ENCODE measurements at places on chromosomes 1 and 21. TPM values are rescaled to one million over a fixed set of nuclear protein-coding genes. Genes with fewer than 3 reads are reported as not detected.
A peak's percentile ranks its signal among the peaks of the same experiment; 100 is the strongest.

Gene CCDC17
- 9.6 TPM for total RNA-seq

Gene RIMKLA
- not detected for total RNA-seq

Gene EIF2D
- 59.6 TPM for total RNA-seq

Gene PTPN7
- total RNA-seq, result 43.2 TPM

Gene DENND2C
- 1.0 TPM for total RNA-seq

Gene CD101
- total RNA-seq, result 15.4 TPM

Gene POTED
- not detected for total RNA-seq

Gene RNF223
- not detected for total RNA-seq

Gene C8A
- total RNA-seq, result not detected

Gene IGSF8
- total RNA-seq, result 61.9 TPM

Gene TRAF3IP3
- 746 TPM for total RNA-seq

Gene FAM110D
- total RNA-seq, result not detected

DNA sequence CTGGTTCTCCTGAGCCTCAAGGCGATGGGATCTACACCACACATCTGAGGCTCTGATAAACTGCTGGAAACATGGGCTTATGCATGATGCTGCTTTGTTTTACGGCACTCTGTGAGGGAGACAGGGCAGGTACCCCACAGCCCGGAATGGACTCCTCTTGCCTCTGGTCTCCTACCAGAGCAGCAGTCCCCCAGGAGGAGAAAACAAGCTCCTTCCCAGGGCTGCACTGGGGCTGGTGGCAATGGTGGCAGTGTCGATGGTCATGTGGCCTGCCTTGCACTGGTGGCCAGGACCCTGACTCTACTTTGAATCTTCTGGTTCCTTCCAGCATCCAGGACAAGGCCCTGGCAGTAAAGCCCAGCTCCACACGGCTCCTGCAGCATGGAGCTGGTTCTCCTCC, 79.4 kb downstream of the TOMM20 start:
- no peak for DNase-seq

DNA sequence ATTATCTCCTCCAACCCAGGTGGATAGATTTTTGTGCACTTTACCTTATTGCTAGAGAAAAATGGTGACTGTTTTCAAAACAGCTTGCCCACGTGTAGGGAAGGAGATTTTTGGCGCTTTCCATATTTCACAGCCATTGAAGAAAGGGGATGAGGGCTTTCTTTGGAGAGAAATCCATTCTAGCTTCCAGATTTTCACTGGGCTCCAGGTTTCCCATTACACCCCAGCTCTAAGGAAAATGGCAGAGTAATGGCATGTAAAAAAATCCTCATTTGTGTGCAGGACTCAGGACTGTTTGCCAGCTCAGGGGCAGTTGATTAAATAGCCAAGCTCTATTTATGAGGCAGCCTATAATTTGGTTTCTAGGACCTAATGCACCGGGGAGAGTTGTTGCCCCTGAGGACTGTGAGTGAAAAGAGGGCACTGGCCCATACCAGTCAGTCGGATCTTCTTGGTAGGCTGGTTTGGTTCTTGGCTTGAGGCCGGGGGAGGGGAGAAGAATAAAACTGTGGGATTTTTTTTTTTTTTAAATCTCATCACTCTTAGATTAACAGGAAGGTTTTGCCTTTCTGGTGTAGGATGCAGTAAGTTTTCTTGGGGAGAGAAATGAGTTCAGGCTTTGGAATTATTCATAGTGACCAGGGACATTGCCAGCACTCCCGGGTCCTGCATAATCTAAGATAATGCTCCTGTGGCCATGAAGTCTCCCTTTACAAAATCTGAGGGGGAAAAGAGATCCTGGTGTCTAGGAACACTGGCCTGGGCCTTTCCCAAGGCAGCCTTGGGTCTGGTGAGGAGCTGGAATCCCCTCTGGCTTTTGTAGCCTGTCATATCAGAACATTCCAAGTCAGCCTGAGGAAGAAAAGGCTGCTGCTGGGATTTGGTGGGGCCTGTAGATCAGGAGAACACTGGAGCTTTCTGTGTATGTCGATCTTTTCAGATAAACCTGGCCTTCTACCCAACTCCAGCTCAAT, 1.9 kb upstream of the ARID1A start:
- no peak for DNase-seq

GRCh38 chr1:206419783-206420182, 50.5 kb upstream of the IKBKE start:
- no peak for DNase-seq

DNA sequence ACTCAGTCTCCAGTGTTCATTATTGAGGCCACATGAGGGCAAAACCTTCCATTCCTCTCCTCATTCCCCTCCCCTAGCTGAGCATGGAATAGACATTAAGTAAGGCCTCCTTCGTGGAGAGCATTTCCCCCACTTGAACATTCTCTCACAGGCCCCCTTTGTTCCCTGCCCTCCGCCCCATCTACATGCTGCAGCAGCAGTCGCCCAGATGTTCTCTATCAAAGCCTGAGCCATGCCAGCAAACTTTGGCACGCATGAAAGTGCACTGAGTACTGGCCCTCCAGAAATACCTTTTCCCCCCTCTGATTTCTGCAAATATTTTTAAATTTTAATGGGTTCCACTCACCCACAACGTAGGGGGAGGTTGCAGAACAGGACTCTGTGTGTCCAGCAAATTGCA, 20.9 kb upstream of the GORAB start:
- no peak for DNase-seq

DNA sequence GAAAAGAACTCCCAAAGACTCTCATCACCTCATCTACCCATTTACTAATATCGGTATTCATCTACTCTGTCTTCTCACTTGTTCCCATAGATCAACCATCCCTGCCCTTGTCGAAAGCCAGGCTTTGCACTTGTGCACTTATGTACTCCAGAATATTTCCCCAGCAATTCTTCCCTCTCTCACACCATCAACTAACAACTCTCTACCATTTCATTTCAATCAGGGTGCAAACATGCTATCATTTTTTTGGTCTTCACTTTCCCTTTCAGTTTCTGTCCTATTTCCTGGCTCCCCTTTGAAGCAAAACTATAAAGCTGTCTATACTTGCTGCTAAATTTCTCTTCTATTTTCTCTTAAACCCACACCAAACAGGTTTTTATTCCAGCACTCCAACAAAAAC, 6.7 kb downstream of the C1orf105 start:
- DNase-seq, result peak; percentile 43

DNA sequence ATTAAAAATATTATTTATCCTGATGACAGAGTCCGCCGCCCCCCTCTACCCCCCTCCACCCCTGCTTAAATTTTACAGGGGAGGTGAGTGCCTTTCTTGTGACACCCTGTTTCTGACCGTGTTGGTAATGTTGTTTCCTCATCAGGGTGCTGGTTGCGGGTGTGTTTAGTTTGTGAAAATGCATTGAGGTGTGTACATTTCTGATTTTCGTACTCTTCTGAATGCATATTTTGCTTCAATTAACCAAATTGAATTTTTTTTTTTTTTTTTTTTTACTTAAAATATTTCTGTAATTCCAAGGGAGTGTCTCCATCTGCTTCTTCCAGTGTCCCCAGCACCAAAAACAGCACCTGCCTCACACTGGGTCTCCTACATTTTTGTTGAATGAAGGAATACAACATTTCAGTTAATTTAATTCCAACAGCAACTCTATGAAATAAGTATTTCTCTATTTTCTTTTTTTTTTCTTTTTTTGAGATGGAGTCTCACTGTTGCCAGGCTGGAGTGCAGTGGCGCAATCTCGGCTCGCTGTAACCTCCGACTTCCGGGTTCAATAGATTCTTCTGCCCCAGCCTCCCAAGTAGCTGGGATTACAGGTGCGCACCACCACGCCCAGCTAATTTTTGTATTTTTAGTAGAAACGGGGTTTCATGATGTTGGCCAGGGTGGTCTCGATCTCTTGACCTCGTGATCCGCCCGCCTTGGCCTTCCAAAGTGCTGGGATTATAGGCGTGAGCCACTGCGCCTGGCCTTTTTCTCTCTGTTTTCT, 5.6 kb upstream of the SLC2A1 start:
- no peak for DNase-seq

- DNase-seq, result no peak
Measured at GRCh38 chr1:2948751-2949680, 72.3 kb upstream of the ACTRT2 start.

DNA sequence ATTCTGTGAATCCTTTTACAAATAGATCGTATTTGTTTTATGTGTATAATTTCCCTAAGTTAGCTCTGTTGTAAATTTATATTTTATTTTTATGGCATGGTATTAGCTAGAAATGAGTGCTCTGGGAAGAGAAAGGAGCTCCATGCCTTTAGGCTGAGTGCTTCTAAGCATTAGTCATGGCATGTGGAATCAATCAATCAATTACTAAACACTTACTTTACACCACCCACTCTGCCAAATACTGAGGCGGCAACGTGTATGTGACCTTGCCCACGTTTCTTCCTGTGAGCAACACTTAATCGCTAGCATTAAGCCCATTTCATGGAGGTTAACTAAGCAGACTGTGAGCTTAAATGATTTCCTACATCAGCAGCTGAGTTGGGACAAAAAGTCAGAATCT, 7.2 kb upstream of the BECN2 start:
- no peak for DNase-seq

- DNase-seq, result no peak
Measured at GRCh38 chr1:183514235-183514634, 41.9 kb downstream of the SMG7 start.

GRCh38 chr1:86470859-86471258, 2.1 kb downstream of the CLCA1 start:
- DNase-seq, result no peak

- DNase-seq, result peak; percentile 37
Measured at GRCh38 chr1:54542120-54542961, 5.7 kb upstream of the ACOT11 start.

DNA sequence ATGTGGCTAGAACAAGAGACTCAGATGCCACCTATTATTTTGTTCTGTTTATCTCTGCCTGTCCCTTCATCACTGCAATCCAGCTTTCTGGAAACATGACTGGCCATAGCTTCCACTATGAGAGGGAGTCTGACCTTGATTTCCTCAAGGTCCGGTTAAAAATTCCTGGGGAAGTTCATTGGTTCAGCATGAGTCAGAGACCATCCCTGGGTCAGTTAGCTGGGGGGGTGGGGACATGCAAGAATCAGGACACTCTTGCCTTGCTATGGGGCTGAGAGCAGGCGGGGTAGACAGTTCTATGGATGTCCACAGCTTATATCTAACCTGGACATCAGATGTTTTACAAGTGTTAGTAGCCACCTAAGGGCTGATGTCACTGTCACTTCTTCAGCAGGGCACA, 81.1 kb downstream of the TENT5C start:
- DNase-seq, result no peak

- no peak for DNase-seq
Measured at GRCh38 chr21:15285556-15285955, 220.8 kb upstream of the NRIP1 start.

DNA sequence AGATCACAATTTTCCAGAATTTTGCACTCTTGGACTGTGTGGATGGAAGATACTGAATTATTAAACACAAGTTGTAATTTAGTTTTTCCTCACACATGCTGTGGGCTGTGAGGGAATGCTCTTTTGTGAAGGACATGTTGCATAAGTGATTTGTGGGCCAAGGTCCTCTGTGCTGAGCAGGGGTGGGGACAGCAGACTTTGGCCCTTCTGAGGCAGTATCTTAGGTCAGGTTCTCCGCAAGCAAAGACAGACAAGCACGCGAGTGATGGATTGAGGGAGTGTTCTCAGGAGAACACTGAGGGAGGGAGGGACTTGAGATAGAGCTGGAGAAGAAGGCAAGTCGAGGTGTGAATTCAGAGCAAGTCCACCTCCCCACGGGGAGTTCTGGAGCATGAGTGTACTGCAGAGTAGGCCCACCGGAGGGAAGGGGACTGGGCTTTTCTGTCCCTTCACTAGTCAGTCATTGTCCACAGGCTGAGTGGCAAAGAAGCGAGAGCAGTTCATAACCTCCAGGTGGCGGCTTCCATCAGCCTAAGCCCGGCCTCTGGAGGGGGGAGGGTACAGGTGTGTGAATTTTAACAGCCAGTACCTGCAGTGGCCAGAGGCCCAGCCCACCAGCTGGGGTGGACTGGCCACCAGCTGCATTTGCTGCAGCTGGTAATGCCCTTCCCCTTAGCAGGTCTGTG, 19.1 kb upstream of the CD101 start:
- DNase-seq, result no peak

DNA sequence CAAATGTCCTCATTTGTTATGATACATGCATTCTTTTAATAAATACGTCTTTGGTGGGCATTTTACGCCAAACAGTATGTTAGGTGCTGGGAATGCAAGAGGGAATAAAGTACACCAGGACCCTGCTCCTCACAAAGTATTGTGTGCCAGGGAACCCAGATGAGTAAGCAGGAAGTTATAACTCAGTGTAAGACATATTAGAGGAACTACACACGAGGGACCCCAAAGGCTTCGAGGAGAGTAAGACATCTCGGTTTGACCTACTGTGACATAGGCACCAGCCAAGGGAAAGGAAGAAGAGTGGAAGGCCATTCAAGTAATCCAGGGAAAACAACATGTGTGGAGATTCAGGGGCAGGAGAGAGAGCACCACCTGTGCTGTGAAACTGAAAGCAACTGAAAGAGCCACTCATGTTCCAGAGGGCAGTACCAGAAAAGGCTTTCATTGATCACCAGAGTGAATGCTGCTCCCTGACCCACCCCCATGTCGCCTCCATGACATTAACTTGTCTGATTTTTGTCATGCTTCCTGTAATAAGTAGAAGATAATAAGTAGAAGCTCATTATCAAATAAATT, 542.5 kb upstream of the PKN2 start:
- DNase-seq, result no peak

GRCh38 chr1:230595181-230595580, 47.1 kb upstream of the COG2 start:
- no peak for DNase-seq

GRCh38 chr1:46725736-46726108, 6.8 kb upstream of the EFCAB14 start:
- DNase-seq, result no peak

DNA sequence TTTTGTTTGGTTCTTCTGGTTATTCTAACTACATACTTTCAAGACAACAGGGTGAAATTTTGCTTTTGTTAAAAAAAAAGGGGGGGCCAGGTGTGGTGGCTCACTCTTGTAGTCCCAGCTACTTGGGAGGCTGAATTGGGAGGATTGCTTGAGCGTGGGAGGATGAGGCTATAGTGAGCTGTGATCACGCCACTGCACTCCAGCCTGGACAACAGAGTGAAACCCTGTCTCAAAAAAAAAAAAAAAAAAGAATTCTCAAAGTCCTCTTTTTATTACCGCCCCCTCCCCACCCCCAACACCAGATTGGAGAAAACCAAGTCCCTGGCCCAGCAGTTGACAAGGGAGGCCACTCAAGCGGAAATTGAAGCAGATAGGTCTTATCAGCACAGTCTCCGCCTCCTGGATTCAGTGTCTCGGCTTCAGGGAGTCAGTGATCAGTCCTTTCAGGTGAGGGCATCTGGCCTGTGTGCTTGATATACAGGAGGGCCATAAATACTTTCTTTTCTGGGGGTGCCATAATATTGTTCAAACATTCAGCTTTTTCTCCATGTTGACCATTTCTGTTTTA, 50.2 kb downstream of the LAMC2 start:
- DNase-seq, result no peak

DNA sequence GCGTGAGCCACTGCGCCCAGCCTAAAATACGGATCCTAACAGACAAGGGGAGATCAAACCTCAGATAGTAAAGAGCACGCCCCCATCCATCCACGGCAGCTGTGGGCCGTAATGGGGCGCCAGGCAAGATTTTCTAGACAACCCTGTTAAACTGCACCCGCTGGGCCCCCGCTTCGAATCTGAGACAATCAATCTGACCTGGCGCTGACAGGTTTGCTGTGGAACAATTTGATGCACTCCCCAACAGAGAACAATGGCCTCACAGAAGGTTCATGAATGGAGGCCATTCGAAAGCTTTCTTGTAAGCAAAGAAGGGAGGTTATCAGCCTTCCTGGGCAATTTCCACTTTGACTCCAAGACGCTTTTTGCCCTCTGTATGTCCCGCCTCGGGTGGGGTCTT, 30.5 kb downstream of the CLSTN1 start:
- no peak for DNase-seq

Measured in naive thymus-derived CD4-positive, alpha-beta T cell (primary cell).